ENCODE measurements at places on chromosomes 2 and 18. TPM values are rescaled to one million over a fixed set of nuclear protein-coding genes. Genes with fewer than 3 reads are reported as not detected.

GRCh38 chr2:21422050-21422449 is 298.3 kb downstream of the TDRD15 start:
- peak; percentile 27 for DNase-seq

DNA sequence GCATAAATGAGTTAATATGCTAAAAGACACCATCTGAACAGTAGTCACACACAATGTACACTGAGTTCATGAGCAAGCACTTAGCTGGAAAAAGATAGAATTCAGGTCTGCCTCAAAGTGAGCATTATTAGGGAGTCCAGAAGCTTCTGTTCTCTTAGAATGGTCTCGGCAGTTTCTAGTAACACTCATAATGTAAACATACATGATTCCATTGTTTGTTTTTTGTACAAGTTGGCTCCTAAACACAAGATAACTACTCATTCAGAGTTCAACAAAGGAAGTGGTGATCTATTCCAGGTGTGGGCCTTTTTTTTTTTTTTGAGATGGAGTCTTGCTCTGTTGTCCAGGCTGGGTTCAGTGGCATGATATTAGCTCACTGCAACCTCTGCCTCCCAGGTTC is 66.2 kb downstream of the ESCO1 start:
- DNase-seq = no peak

DNA sequence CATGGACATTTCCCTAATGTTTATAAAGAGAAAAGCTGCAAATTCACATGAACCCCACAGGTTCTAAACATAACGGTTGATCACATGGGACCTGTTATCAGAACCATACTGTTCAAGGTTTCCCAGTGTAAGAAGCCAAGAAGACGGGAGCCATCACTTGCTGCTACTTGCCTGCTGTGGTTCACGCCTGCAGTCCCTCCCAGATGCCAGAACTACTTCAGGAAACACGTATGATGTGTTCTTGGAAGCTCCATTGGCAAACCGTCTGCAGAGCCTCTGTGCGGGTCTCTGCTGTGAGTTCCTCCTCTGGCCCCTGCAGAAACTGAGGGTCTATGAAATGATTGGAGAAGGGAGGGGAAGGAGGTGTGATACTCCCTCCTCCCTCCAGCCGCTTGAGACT is 75.2 kb downstream of the CABLES1 start:
- DNase-seq = no peak

The RBM44 gene
- total RNA-seq = 0.48 TPM

The NT5DC4 gene
- total RNA-seq = not detected

The NFATC1 gene
- 4.3 TPM for total RNA-seq

The DNAJC5G gene
- not detected for total RNA-seq

Data from colonic mucosa (tissue), 4 donors.